ENCODE measurements at places on chromosomes 16 and 17. TPM values are rescaled to one million over a fixed set of nuclear protein-coding genes. Genes with fewer than 3 reads are reported as not detected.

- H3K36me3 ChIP-seq, result peaks cover 38% of the 10 kb centered on the region
- no peak for DNase-seq
- no peak overlapping the region for H3K4me3 ChIP-seq
- H3K27me3 ChIP-seq, result no peaks in the 10 kb centered on the region
- peaks cover 26% of the 10 kb centered on the region for H3K4me1 ChIP-seq
Observed at GRCh38 chr17:43010667-43011308, 4.2 kb downstream of the IFI35 start.

SLC5A10 gene
- 0.13 TPM for polyA plus RNA-seq

MYH2 gene
- 0.21 TPM for polyA plus RNA-seq

DNA sequence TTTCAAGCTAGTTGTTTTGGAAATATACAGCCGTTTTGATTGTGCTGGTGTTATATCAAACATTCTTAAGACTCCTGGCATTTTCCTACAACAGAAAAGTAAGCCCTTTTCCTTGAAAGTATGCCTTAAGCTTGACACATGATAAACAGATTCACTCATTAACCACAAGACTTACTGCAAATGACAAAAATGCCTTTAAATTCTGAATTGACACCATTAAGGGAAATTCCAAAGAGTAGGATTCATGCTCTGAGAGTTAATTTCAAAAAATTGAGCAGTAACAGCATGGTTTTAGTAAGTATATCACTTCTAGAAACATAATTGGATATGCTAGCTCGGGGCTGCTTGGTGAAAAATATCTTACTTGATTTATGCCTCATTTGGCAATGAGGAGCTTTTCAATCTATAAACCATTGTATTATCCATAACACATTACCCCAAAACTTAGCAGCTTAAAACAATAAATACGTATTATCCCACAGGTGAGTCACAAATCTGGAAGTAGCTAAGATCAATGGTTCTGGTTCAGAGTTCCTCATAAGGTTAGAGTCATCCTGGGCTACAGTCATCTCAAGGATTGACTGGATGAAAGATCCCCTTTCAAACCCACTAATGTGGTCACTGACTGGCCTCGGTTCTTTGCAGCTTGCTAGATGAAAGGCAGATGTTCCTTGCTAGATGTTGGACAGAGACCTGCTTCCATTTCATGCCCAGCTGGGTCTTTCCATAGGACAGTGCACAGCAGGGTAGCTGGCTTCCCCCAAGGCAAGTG lies 8.2 kb upstream of the PHAF1 start:
- H3K27me3 ChIP-seq, result no peaks in the 10 kb centered on the region
- no peak overlapping the region for H3K4me3 ChIP-seq
- no peak for DNase-seq
- no peaks in the 10 kb centered on the region for H3K4me1 ChIP-seq

DNA sequence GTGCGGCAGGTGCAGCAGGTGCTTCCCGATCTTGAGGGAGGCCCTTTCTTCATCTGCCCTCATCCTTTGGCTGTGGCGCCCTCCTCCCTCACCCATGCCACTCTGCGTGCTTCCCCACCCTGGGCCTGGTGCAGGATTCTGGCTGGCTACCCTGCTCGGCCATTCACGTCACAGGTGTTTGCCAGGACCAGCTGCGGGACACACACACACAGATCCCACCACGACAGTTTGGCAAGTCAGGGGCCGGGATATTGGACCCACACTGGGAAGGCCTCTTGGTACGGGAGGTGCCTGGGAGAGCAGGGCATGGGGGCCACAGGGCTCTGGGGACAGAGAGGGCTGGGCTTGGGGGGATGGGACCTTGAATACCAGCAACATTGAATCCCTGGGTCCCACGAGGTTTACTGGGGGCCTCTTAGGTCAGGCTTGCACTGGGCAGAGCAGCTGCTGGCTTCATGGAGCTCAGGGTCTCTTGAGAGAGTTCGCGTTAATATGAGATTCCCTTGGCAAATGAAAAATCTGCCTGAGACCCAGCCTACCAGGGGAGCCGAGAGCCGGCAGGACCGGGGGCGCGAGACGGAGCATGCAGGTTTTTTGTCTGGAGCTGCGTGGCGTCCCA lies 15.1 kb downstream of the ADCY7 start:
- H3K4me3 ChIP-seq, result no peak overlapping the region
- peaks cover 13% of the 10 kb centered on the region for H3K4me1 ChIP-seq
- no peaks in the 10 kb centered on the region for H3K36me3 ChIP-seq
- H3K27me3 ChIP-seq, result no peaks in the 10 kb centered on the region
- no peak overlapping the region for H3K27ac ChIP-seq
- no peak for DNase-seq

- no peaks in the 10 kb centered on the region for H3K4me1 ChIP-seq
- DNase-seq, result no peak
- H3K36me3 ChIP-seq, result no peaks in the 10 kb centered on the region
- no peaks in the 10 kb centered on the region for H3K27me3 ChIP-seq
- H3K27ac ChIP-seq, result no peak overlapping the region
Observed at GRCh38 chr16:13138528-13138927, 237.1 kb downstream of the SHISA9 start.

MT1F gene
- polyA plus RNA-seq, result 31.0 TPM

ADAP2 gene
- polyA plus RNA-seq, result 8.4 TPM

DNA sequence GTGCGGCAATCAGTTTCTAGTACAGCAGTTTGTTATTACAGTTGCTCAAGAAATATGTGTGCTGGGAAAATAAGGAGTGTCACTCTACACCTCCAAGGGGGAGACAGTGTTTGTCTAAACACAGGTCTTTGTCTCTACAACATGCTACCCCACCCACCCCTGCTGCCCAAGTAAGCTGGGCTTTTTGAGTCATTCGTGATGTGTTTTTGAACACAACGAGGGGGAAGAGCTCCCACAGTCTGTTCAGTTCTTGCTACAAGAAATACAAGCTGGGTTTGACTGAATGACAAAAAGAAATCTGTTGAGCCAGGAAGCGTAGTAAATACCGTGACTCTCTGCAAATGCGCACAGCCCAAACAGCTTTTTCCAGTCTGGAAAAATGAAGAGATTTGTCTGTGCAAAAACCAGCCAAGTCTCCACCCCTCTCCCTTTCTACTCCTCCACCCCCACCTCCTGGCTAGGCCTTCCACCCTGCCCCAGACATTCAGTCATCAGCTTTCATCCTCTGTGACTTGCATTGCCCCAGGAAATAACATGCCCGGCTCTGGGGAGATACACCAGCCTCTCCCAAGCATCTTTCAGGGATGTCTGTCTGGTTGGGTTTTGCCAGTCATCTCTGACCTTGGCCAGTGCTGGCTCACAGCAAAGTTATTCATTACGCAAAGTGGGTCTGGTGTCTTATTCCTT lies 25.7 kb downstream of the CHD9 start:
- peaks cover 31% of the 10 kb centered on the region for H3K4me1 ChIP-seq
- peak; percentile 39 for DNase-seq
- H3K27me3 ChIP-seq, result no peaks in the 10 kb centered on the region
